ENCODE measurements at places on chromosomes 11 and 22.

GRCh38 chr11:44726283-44727113 lies at the start of gene TSPAN18:
TSS of gene TSPAN18 (plus strand) at chr11:44726962. CDS start at chr11:44906417, 179,455 bp downstream.
- no peak for DNase-seq

DNA sequence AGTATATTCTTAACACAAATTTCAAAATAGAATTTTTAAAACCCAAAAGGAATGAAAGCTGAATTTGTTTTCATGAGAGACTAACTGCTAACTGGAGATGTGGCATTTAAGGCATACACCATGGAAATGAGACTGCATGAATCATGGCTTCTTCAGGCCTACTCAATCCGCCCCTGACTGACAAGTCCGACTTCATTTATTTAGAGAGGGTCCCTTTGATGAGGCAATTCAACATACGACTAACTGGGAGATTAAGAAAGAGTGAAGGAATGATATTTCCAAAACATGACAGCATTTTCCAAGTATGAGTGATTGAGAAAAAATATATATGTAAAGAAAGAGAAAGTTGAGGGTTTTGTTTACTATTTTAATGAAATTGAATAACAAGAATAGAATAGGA lies 720.1 kb downstream of the DLG2 start:
- DNase-seq = peak; percentile 16

GRCh38 chr11:68212421-68213134 lies 518 bp downstream of the KMT5B start:
- peak; percentile 43 for DNase-seq

DNA sequence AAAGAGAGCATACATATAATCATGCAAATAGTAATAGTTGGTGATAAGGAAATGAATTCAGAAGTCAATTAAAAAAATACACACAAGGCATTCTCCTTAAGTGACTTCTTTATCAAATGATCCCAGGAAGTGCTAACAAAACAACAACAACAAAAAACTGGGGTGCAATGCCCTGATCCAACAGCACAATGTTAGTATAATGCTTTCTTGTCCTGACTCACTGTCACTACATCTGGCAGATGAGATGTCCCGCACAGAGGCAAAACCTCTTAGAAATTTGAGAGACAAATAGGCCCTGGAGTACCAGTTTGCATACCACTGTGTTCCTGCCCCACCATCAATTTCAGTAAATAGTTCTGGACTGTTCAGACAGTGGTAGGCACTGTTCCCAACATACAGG lies 11.0 kb upstream of the AMBRA1 start:
- DNase-seq = no peak

- DNase-seq = no peak
These were observed 39.5 kb upstream of the CHRNA10 start for GRCh38 chr11:3710485-3711259.

- DNase-seq = no peak
These were observed 10.8 kb upstream of the PANX1 start for GRCh38 chr11:94117871-94118270.

- DNase-seq = no peak
These were observed 9.3 kb upstream of the TYR start for GRCh38 chr11:89168396-89168795.

DNA sequence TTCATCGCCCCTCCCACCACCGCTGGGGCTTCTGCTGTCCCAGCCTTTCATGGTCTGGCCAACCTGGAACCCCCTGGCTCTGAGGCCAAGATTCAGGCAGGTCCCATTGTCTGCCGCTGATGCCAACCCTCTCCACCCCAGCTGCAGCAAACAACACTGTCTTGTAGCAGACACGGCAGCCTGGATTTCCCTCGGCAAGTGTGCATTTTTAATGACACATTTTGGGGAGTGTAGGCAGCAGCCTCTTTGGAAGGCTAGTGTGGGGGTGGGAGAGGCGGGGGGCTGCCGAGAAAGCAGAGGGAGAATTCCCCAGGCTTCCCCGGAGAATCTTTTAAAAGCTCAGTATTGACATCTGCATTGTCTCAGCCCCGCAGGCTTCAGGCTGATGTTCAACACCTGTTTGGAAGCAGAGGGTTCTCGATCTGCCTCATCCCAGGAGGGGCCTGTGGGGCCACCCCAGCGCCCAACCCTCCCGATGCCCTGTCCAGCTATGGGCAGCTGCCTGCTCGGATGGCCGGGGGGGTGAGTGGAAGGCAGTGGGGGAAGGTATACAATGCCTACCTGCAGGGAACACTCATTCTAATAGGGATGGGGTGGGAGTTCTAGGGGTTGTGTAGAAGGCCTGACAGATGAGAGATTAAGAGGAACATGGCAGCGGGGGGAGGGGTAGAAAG lies 41.5 kb downstream of the NECTIN1 start:
- DNase-seq = no peak

DNA sequence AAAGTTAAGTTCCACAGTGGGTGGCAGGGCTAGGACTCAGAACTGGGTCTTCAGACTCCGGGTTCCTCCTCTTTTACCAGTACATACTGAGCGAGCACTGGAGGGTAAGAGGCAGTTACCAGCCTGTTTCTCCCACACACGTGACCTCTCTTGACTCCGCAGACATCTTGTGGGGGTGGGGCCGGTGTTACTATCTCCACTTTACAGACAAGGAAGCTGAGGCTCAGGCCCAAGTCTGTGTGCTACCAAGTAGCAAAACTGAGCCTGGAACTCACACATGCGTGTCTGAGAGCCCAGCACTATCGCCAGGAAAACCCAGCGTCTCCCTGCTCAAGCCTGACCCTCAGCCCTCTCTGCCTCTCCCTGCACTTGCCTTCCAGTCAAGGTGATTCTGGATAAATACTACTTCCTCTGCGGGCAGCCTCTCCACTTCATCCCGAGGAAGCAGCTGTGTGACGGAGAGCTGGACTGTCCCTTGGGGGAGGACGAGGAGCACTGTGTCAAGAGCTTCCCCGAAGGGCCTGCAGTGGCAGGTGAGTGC lies 16.0 kb upstream of the SMIM35 start:
- DNase-seq = no peak

GRCh38 chr11:102345904-102346303 lies 1.1 kb upstream of the BIRC2 start:
- no peak for DNase-seq

Measured in AG04450 (cell line).